A549 treated with CpdA at 1 μM for 4 hours (cell line): ENCODE measurements at places on chromosomes 11 and 22. TPM values are rescaled to one million over a fixed set of nuclear protein-coding genes. Genes with fewer than 3 reads are reported as not detected.

The TRIM51 gene
- not detected in 5 replicates for total RNA-seq

The RFPL2 gene
- total RNA-seq = 0.09 to 0.30 TPM (median 0.20 TPM) in 5 replicates

The NRXN2 gene
- total RNA-seq = 0.03 to 0.30 TPM (median 0.12 TPM) in 5 replicates

The C11orf21 gene
- not detected in 5 replicates for total RNA-seq

The KRTAP5-1 gene
- total RNA-seq = not detected in 5 replicates

The GSTT2B gene
- total RNA-seq = 0.28 to 0.48 TPM (median 0.40 TPM) in 4 of 5 replicates, not detected in the other

The RASL10A gene
- 0.13 to 0.32 TPM (median 0.24 TPM) in 4 of 5 replicates, not detected in the other for total RNA-seq

The OR52I1 gene
- total RNA-seq = not detected in 5 replicates

The ELFN2 gene
- 5.8 to 9.0 TPM (median 8.2 TPM) in 5 replicates for total RNA-seq

The YPEL1 gene
- total RNA-seq = 0.09 to 0.67 TPM (median 0.22 TPM) in 5 replicates

The LDHAL6A gene
- total RNA-seq = not detected in 5 replicates

The C11orf91 gene
- total RNA-seq = 0.50 to 1.1 TPM (median 0.66 TPM) in 5 replicates

The PANX3 gene
- not detected in 5 replicates for total RNA-seq

The MEI1 gene
- total RNA-seq = not detected in 5 replicates
